Thoracic aorta (tissue), 2 donors: ENCODE measurements at places on chromosomes 7 and 10. TPM values are rescaled to one million over a fixed set of nuclear protein-coding genes. Genes with fewer than 3 reads are reported as not detected.

JAKMIP3 gene
- 0.42 TPM for total RNA-seq

- H3K4me1 ChIP-seq: no peaks in the 10 kb centered on the region
- no peak overlapping the region for H3K4me3 ChIP-seq
- no peak overlapping the region for H3K27ac ChIP-seq
- DNase-seq: no peak
- no peaks in the 10 kb centered on the region for H3K27me3 ChIP-seq
Observed at GRCh38 chr10:79310911-79311573, 36.2 kb upstream of the PPIF start.

- no peaks in the 10 kb centered on the region for H3K27me3 ChIP-seq
- no peaks in the 10 kb centered on the region for H3K4me1 ChIP-seq
- no peak overlapping the region for H3K27ac ChIP-seq
Observed at GRCh38 chr10:7318836-7319235, 92.0 kb downstream of the SFMBT2 start.

GRCh38 chr10:44959247-44960087, at the start of gene RASSF4:
TSS of gene RASSF4 (plus strand) at chr10:44959802. CDS start at chr10:44970203, 10,401 bp downstream.
- H3K27me3 ChIP-seq: no peaks in the 10 kb centered on the region
- H3K4me3 ChIP-seq: peak within 1 kb of the TSS; percentile 79
- peaks cover 63% of the 10 kb centered on the region for H3K4me1 ChIP-seq
- no peaks in the 10 kb centered on the region for H3K36me3 ChIP-seq
- peak within 1 kb of the TSS; percentile 74 for H3K27ac ChIP-seq
